Stimulated activated CD8-positive, alpha-beta memory T cell treated with anti-CD3 and anti-CD28 coated beads, Interleukin-4, amount 100 ng/mL, for 1 hour (primary cell): ENCODE measurements at places on chromosomes 5 and 9.

GRCh38 chr5:144464306-144464705 lies 293.6 kb downstream of the KCTD16 start:
- no peak for DNase-seq

- DNase-seq, result no peak
These were observed 218.7 kb upstream of the S1PR3 start for GRCh38 chr9:88772575-88772974.

DNA sequence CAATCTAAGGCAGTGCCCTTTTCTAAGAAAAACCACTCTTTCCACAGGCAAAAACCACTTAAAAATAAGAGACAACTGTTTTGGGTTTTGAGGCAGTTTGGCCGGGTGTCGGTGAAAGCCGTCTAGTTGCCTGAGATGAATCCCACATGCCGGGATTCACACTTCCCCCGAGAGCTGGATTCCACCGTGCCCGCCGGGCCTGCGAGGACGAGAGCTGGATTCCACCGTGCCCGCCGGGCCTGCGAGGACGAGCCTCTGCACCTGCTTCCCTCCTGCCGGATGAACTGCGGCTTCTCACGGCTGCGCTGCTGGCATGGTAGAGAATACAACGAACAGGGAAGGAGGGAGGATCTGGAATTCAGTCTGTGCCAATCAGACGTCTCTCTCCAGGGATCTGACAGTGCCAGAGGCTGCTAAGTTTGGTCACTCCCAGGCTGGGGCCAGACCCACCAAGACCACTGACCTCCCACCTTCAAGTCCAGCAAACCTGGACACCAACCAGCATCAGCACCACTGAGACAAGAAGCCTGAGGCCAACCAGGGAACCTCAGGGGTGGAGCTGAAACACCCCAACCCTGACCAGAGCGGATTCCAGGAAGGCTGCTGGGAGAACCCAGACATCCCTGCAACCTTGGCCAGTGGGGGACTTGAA lies 23.0 kb downstream of the VAV2 start:
- DNase-seq, result no peak

- no peak for DNase-seq
These were observed 44.8 kb downstream of the PARP8 start for GRCh38 chr5:50711280-50711679.

GRCh38 chr9:27053369-27054022 lies 48.0 kb upstream of the LRRC19 start:
- DNase-seq, result no peak

GRCh38 chr9:105426657-105427056 lies 21.2 kb upstream of the FSD1L start:
- DNase-seq, result no peak

DNA sequence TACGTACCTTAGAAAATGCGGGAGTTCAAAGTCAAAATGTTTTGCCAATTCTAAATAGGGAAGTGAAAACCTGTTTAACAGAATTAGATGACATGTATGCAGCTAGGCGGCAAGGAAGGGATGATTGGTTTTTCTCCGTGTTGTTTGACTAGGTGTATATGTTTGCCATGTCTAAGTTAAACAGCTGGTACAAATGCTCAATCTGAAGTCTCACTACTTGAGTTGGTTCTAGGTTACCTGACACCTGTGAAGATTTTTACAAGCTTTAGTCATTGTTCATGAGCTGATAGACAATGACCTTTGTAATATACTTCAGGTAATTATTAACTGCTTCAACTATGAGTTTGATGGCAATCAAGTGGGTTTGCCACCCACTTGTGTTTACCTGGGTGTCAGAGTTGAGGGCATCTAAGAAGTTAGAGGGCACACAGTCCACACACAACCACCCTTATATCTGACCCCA lies 74.3 kb downstream of the SLC44A1 start:
- no peak for DNase-seq

DNA sequence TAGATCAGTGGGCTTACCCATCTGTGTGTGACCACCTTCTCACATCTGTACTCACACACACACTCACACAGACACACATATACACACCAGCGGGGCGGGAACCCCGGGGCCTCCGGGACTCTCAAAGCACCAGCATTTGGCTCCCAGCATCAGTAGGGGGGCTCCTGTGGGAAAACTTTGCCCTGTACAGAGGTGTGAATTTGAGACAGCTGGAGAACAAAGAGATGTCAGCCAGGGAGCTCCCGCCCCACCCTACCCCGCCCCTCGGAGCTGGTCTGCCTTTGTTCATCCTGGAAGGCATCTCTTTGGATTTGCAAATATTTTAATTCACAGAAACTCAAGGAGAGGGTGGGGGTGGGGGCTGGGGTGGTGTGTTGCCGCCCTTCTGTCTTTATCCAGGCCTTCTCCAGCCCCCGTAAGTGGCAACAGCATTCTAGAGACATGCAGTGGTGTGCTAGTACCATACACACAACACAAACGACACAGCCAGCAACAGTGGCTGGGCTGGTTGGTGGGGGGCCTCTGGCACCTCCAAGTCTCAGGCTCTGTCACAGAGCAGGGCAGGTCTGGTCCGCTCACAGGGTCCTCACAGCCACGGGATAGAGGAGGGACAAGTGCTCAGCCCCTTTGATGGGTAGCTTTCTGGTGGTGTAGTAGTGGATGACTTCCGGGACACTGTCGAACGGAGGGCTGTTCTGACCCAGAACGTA lies 15.5 kb upstream of the SLC25A51 start:
- no peak for DNase-seq

- no peak for DNase-seq
These were observed 129.0 kb downstream of the TLE4 start for GRCh38 chr9:79700607-79701360.

GRCh38 chr9:122226142-122226757 lies 2.5 kb downstream of the LHX6 start:
- DNase-seq, result no peak

DNA sequence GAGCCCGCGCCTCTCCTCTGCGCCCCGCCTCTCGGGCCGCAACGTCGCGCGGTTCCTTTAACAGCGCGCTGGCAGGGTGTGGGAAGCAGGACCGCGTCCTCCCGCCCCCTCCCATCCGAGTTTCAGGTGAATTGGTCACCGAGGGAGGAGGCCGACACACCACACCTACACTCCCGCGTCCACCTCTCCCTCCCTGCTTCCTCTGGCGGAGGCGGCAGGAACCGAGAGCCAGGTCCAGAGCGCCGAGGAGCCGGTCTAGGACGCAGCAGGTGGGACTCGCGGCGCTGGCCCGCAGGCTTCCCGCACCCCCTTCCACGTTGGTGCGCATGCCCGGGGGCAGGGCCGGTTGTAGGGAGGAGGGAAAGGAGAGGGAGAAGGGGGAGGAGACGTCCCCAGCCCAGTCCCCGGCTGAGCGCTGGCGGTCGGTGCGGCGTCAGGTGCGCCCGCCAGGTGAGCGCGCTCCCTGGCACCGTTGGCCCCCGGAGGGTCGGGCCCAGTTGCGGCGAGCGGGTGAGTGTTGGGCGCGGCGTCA lies at the start of gene OCLN:
Gene OCLN (plus strand): TSS at position 400 of the 532 bp plus-strand sequence. CDS start 11,455 bp downstream, outside the sequence.
- DNase-seq, result no peak

DNA sequence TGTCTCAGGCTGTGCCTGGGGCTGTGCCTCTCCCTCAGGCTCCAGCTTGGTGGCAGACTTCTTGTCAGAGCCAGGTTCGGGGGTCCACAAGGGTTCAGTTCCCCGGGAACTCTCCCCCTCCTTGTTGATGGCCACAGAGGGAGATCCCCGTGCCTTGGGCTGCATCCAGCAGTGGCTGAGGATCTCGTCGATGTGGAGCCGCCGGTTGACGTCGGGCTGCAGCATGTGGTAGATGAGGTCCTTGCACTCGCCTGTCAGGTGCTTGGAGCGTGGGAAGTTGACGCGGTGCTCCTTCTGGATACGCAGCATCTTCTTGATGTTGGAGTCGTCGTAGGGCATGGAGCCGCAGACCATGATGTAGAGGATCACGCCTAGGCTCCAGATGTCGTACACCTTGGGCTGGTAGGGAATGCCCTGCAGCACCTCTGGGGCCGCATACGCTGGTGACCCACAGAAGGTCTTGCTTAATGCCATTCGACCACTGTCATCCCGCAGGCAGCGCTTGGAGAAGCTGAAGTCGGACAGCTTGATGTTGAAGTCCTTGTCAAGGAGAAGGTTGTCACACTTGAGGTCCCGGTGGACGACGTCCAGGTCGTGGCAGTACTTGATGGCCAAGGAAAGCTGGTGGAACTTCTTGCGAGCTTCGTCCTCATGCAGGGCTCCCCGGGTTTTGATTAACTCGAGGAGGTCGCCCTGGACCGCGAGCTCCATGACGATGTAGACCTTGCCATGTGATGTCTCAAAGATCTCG lies 752 bp downstream of the TSSK1B start:
- DNase-seq, result no peak

GRCh38 chr9:111038331-111039230 lies at the start of gene LPAR1:
Gene LPAR1 (minus strand): TSS chr9:111038470. CDS start chr9:110972117, 66,353 bp downstream.
- no peak for DNase-seq

GRCh38 chr9:97659771-97660170 lies 26.1 kb downstream of the NCBP1 start:
- no peak for DNase-seq

DNA sequence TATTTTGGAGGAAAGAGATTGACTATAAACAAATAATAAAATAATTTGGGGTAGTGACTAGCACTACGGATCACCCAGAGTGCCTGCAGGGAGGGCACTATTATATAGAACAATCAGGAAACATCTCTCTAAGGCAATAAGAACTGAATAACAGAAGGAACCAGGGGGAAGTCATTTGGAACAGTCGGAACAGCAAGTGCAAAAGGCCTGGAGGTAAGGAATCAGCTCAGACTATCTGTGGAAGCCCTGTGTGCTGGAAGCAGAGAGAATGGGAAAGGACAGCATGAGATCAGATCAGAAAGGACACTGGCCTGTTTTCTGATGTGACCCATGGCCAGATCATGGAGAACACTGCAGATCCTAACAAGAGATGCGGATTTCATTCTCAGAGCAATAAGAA lies 357.6 kb downstream of the EFNA5 start:
- DNase-seq, result no peak

DNA sequence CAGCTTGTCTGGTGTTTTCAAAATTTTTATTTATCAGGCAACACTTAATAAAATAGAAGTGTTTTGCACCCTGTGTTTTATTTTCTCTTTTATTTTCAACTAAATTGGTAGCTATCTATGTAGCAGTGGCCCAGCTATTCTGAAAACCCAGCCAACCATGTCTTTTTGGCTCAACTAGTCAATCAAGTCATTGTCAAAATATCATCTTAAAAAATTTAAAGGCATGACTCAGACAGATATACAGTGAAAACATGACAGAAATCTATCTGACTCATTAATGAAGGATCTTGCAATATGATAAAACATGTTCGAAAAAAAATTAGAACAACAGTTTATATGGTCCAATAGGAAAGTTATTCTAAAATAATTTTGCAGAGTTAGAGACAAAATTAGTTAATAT lies 75.1 kb downstream of the HSD17B4 start:
- DNase-seq, result no peak

- no peak for DNase-seq
These were observed 27.7 kb upstream of the GAS1 start for GRCh38 chr9:86975036-86975435.

DNA sequence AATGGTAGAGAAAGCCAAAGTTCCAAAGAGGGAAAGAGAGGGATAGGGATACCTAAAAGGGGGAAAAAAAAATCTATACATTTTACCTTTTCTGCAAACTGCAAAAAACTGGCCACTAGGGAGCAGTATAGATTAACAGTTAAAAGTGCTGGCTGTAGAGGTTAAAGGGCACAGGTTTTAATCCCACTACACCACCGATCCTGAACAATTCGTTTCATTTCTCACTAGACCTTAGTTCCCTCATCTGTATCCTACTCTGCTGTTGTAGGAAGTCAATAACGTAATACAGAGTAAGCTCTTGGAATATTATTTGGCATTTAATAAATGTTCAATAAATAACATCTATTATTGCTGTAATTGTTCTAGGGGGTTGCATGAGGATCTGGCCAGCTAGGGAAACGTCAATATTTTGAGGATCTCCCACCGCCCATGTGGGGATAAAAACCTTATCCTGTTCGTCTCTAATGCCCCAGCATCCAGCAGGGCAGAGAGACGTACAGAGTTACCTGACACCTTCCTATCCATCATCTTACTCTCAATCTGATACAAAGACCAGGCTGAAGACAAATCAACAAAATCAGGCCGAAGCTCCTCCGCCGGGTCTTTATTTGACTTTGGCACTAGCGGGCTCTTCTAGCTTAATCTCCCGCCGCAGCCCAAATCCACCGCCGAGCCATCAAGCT lies 757 bp downstream of the CDC26 start:
- no peak for DNase-seq

DNA sequence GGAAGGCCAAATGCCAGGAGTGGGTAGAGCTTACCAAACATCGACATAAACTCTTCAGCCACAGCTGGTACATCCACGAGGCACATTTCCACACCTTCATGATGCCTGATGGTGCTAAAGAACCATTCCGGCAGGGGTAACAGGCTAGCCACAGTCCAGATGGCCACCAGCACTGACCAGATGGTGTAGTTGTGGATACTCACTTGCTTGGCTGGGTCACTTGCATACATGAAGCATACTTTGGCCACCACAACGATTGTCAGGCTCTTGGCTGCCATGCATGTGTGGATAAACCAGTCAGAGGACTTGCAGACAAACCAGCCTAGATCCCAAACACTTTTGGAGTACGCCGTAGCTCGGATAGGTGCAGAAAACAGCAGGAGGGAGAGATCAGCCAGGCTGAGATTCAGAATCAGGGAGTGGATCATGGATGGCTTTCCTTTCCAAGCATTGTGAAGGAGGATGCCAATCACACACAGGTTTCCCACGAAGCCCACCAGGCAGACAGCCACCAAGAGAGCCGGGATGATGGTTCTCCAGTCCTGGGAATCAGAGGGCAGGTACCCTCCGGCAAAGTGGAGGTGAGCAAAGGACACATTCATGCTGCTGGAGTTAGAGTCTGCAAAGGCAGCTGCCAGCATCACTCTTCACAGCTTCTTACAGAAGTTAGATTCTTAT lies 378 bp downstream of the GPR151 start:
- no peak for DNase-seq

GRCh38 chr5:130155345-130156011 lies 251.2 kb downstream of the CHSY3 start:
- DNase-seq, result no peak

GRCh38 chr5:5497152-5497788 lies 74.8 kb downstream of the ICE1 start:
- DNase-seq, result no peak

GRCh38 chr9:105421864-105422263 lies 26.0 kb upstream of the FSD1L start:
- DNase-seq, result no peak

DNA sequence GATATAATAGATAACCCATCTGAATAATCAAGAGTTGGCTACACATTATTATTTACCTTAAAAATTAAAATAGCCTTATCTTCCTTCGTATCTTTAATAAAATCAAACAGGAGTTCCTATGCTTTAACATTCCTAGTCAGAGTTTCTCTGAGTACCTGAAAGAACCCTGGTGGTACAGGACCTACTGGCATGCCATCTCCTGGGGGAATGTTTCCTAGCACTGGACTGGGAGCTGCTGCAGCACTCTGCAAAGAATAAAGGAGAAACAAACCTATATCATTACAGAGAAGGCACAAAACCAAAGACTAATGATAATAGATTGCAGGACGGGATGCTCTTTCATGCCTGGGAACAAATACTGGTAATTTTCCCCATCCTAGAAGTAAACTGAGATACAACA lies 119.5 kb upstream of the ACOT12 start:
- DNase-seq, result no peak
